NCI-H1105 treated with DMSO at 0.1 percent for 48 hours (cell line): ENCODE measurements at places on chromosomes 11 and 22.
A peak's percentile ranks its signal among the peaks of the same experiment; 100 is the strongest.

DNA sequence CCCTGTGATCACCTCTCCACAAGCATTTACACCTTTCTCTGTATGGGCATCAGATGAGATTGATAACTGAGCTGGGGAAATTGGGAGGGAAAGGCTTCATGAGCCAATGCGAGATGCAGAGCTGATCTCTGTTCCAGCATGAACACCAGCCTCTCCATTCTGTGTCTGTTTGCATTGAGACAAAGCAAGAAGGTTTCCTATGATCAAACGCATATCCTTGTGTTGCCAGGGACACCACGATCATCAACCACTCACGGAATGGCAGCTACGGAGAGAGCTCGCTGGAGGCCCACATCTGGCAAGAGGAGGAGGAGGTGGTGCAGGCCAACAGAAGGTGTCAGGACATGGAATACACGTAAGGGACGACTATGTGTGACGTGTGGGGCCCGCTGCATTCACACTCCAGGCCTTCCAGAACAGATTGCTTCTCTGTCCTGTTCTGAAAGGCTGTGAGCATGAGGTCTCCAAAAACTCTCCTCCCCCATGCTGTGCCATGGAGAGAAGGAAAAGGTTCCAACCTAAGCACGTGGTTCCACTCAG, 96.4 kb downstream of the AMOTL1 start:
- DNase-seq: no peak

DNA sequence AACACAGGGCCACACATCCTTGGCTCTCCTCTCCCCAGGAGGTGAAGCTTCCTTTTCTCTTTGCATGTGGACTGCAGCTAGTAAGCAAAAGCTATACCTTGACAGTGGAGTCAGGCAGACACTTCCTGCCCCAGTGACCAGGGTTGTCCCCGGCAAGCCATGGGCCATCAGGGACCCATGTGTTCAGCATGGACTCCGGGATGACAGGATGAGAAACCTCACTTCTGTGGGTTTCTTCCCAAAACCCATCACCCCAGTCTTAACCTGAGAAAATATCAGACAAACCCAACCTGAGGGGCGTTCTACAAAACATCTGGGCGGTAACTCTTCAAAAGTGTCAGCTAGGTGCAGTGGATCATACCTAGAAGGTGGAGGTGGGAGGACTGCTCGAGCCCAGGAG, 40.2 kb downstream of the GNB1L start:
- DNase-seq: no peak

GRCh38 chr11:77322506-77322905, 21.0 kb upstream of the GDPD4 start:
- no peak for DNase-seq

GRCh38 chr11:26319906-26320305, 12.0 kb upstream of the ANO3 start:
- no peak for DNase-seq

- no peak for DNase-seq
These were observed 305.5 kb upstream of the ISX start for GRCh38 chr22:34760276-34761008.

DNA sequence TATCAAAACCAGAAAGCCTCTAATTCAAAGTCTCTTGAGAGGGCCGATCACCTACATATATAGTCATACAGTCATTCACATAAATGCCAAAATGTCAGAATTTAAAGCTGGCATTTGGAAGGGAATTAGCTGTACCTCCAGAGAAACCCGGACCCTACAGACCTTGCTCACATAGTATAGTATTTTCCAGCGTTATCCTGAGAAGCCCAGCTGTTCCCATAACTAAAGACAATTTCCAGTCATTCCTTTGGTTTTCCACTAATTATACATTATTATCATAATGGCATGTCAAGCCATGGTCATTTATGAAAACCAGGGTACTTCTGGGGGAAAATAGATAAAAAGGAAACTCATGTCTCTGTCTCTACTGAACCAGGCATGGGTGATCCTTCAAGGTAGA, 53.6 kb downstream of the FZD4 start:
- no peak for DNase-seq

DNA sequence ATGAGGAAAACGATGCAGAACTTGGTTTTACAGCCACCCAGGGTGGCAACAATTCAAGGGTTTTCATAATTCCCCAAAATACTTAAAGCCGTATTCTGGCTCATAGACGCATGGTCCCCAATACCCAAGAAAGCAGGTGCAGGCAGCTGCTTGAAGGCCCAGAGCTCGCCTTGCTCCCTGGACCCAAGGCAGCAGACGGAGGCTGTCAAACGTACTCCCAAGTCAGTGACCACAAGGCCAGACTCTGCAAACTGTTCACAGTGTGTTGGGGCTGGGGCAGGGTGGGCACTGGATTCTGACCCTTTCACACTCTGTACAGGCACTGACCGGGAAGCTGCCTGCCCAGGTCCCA, 21.5 kb downstream of the TMEM184B start:
- DNase-seq: no peak

DNA sequence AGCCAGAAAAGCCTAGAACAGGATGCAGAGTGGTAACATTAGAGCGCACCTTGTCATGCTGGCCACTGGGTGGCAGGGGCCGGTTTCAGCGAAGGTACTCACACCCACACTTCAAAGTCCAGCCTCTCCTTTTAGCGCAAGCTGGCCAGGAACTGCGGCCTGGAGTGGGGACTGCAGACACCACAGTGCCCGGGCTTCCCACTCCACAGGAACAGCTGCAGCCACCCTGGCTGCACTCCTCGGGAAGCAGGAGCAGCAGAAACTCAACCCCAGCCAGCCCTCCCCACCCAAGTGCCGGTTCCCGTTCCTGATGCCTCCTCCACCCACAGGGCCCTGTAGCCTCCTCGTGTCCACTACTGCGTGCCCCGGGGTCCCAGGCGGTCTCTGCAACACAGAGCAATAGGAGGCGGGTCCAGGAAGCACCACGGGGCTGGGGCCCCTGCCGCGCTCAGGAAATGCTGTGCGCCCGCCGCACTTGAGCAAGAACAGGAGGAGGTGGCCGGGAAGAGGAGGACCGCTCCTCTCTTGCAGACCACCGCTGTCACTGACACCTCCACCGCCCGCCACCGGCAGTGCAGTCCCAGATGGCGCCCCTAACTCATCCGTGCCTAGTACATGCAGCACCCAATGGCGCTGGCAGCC, 2.2 kb downstream of the RFPL2 start:
- peak; percentile 53 for DNase-seq

DNA sequence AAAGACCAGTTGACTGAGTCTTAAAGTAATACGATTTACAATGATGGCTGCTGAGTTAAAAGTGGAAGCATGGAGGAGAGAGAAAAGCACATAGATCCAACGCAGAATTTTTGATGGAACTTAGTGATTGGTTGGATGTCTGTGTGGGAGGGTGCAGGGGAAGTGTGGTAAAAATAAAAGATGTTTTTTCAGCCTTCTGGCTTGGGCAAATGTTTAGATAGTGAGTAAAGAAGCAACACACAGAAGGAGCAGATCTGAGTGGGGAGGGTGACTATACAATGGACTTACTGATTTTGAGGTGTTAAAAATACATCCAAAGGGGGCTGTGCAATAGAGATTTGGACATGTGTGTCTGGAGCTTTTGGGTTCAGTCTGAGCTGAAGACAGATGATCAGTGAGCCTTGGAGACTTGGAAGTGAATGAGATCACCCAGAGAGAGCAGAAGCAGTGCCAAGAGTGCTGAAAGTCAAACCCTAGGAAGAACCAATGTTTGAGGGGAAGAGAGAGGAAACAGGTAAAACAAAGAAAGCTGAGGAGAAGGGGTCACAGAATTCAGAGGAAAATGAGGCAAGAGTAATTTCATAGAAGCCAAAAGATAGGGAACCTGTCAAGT, 8.6 kb downstream of the GRIA4 start:
- DNase-seq: no peak

GRCh38 chr11:34114471-34114870, 9.0 kb downstream of the NAT10 start:
- DNase-seq: no peak

DNA sequence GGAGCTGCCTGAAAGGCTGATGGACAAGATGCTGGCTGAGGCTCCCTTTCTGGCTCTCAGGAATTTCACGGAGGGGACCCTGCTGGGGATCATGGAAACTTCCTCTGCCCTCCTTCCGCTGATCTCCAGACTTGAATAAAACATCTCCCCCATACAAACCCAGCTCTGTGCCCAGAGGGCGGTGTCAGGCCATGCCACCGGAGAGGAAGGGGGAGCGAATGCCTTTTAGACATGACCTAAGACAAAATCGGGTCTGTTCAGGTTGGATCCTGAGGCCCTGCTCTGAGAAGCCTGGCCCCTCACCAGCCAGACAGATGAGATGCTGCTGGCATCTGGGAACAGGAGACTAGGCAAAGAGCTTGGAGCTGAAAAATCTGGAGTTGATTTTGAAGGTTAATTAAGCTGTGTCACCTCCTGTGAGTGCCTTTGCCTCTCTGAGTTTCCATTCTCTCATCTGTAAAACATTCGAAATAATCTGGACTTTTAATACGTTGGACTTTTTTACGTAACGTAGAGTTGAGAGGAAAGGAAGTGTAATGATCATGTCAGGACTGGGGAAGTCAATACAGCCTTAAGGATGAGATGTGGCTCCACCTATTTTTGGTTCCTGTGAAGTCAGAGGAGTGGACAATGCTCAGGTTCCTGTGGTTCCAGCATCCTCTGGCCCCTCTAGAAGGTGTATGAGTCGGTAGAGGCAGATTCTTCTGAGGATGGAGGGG, 163.6 kb downstream of the ST3GAL4 start:
- no peak for DNase-seq

- no peak for DNase-seq
These were observed 13.3 kb downstream of the TSPO start for GRCh38 chr22:43164636-43165035.

GRCh38 chr11:13339195-13340153, 61.9 kb downstream of the BMAL1 start:
- no peak for DNase-seq

DNA sequence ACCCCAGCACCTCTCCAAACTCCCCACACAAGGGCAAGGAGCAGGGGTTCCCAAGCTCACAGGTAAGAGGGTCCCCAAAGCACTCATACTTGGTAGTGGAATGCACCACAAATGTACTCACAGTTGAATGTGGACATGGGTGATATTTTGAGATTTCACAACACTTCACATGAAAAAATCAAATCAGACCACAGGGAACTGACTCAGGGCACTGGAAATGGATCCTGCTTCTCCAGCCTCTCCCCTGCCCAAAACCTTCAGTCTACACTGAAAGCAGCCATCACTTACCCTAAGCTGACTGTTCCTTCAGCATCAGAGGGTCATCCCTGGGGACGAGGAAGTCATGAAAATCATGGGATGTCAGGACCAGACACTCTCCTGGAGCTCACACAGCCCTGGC, 40.2 kb downstream of the SCGB1A1 start:
- no peak for DNase-seq

DNA sequence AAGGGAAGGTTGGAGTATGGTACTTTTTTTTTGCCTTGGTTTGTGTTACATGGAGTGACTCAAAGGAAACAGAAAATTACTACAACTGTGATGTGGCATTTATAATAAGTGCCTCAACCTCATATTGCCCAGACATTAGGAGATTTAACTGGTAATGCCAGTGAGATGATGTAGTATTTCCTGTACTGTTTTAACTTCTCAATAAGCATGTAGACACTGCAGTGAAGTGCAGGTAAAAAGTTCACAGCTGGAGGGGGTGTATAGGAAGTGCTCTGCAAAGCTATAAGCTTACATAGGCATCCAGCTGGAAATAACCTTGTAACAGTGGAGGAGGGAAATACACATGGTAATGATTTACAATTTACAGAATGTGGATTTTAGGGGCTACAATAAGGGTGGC, 138.2 kb upstream of the MTMR2 start:
- DNase-seq: no peak

GRCh38 chr11:26227301-26227746, 104.6 kb upstream of the ANO3 start:
- peak; percentile 26 for DNase-seq

- no peak for DNase-seq
These were observed 6.7 kb downstream of the ACP2 start for GRCh38 chr11:47241841-47242301.

DNA sequence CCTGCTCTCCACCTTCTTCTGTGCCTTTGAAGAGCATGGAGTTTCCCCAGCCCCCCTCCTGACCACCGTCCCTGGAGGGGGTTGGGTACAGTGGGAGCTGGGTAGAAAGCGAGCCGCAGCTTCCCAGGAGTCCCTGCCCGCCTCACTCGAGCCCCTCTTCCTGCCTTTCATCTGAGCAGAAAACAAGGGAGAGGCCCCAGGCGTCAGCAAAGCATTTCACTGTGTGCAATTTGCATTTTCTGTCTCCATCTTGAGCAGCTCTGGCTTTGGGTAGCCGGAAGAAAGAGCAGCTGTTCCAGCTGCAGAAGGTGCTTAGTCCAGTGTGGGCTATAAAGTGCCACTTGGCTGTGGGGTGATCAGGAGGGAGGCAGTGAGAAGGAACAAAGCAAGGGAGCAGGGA, 229.7 kb downstream of the CEP164 start:
- no peak for DNase-seq

DNA sequence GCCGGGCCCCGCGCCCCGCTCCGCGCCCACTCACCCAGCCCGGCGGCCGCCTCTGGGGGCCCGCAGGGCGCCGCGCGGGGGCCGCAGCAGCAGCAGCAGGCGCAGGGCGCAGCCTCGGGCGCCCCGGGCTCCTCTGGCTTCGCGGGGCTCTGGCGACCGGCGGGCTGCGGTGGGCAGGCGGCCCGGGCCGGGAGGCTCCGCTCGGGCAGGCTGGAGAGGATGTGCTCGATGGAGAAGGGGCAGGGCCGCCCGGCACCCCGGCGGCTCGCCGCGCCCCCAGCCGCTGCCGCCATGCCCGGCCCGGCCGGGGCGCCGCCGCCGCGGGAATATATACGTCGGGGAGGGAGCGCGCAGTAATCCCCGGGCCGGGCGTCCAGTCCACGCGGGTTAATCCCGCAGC, at the start of gene GSC2:
TSS of gene GSC2 (minus strand) at position 302 of the 400 bp plus-strand sequence. CDS start at position 293, 9 bp downstream.
- no peak for DNase-seq

GRCh38 chr11:78868563-78868962, 293.9 kb upstream of the NARS2 start:
- DNase-seq: no peak

DNA sequence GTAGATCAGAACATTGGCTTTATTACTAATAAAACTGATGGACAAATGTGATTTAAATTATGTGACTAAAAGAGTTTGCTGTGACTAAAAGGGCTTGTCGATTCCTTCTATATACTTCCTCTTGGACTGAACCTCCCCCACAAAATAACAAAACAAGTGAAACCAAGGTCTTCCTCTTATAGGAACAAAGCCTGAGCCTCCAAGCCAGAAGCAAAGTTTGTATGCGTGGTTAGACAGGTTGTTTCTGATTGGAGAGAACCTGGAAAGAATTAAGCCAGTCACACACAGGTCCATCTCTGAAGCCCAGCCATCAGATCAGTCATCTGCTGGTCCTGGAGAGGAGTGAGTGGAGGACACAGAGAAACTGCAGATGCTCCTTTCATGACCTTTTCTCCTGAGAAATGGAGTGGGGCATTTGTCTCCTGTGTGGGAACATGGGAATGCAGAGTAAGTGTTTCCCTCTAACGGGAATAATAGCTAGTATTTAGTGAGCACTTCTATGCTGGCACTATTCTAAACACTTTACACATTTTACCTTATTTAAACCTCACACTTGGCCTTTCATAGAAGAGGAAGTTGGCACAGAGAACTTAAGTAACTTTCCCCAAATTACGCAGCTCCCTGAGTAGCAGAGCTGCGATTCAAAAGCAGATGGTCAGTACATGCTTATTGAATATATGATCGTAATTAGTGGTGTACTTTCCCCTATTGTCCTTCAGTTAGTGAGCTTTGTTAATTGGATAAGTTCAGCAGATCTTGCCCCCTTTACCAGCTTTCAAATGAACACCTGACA, 77.1 kb downstream of the UVRAG start:
- no peak for DNase-seq

GRCh38 chr22:43698403-43698802, 113.7 kb downstream of the EFCAB6 start:
- no peak for DNase-seq
